AG20443 (cell line): ENCODE measurements at places on chromosomes 3 and 15.

DNA sequence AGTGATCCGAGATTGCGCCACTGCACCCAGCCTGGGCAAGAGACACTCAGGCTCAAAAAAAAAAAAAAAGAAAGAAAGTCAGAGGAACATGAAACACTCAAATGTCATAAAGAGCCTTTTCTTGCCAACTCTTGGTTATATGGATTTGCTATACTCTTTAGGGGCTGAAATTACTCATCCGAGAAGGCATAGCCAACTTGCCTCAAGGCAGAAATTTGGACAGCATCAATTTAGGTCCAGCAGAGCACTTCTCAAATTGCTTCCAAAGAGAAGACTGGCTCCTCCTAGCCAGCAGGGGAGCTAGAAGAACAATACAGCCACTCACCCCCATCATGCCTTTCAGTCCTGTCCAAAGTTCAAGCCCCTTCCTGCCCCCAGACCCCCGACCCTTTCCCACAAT lies 43.8 kb downstream of the OSBPL10 start:
- no peak for DNase-seq

DNA sequence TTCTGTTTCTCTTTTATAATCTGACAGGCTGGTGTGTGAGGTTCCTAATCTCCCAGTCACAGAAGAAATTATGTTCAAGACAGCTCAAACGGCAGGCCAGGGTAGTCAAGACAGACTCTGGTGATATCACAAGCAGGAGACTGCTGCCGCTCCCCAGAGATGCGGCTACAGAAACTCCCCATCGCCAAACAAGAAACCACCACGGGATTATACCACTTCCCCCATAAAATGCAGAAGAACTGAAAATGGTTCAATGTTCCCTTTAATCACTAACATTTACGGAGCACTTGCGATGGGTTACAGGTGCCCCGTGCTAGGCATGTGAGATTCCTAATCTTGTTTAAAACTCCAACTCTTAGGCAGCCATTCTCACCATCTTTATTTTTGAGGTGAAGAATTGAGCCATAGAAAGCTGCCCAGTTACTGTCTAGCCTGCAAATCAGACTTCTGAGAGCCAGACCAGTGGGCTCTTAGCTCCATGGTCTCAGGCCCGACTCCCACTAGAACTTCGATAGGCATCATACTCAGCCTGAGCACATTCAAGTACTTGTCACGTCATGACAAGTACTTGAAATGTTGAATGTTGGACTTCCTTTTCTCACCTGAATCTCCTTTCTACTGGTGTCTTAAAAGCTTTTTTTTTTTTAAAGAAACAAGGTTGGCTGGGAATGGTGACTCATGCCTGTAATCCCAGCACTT lies 58.4 kb downstream of the TBC1D2B start:
- DNase-seq: no peak

DNA sequence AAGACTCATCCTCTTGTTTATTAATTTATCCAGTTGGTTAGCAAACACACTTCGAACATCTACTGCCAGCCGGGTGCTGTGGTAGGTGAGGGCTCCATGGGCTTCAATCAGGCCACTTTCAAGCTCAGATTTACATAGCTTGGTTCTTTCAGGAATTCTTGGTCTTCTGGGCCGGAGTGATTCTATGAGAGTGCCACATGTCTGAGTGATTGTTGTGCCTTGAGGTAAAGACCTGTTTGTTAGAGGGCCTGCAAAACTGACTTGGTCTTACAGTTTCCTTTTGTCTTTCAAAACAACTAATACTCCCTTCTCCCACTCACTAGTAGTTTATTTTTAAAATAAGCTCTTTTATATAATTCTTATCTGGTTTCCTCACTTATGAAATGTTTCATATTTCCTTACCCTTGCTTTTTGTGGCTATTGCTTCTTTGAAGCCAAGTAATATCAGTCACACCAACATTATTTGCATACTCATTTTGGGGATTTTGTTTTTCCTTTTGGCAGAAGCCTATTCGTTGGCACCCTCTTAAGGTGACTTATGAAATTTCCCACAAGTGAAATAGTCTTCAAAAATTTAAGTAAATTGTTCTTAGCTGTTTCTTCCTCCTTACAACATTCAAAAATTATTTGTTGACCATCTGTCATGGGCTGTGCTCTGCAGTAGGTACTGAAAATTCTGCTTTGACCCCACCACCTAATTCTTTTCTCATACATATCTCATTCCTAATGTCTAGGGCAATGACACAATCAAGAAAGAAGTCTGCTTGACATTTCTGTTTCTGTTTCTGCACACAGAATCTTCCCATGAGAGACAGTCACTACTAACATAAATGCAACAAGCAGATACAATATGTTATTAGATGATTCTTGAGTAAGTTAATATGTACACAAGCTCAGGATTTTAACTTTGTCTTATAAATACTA lies 120.2 kb downstream of the LRRC28 start:
- peak; percentile 37 for DNase-seq

GRCh38 chr15:100703032-100703578 lies 100.7 kb downstream of the ASB7 start:
- DNase-seq: peak; percentile 44

DNA sequence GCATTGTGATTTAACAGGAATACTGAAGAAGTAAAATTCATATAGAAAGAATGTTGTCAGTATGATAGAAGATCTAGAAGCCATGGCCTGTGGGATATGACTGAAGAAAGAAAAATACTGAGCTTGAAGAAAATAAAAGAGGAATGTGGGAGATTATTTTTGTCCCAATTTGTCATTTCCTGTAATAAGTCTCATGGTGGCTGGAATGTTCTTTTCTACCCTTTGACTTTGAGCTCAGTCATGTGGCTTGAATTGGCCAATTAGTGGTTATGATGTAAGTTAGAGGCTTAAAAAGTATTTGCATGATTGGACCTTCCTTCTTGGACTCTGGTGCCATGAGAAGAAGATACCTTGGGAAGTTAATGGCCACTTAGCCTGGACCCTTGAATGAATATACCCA lies 14.1 kb downstream of the APH1B start:
- DNase-seq: peak; percentile 73

- DNase-seq: peak; percentile 81
These were observed 37.2 kb downstream of the AADACL2 start for GRCh38 chr3:151770956-151771355.

DNA sequence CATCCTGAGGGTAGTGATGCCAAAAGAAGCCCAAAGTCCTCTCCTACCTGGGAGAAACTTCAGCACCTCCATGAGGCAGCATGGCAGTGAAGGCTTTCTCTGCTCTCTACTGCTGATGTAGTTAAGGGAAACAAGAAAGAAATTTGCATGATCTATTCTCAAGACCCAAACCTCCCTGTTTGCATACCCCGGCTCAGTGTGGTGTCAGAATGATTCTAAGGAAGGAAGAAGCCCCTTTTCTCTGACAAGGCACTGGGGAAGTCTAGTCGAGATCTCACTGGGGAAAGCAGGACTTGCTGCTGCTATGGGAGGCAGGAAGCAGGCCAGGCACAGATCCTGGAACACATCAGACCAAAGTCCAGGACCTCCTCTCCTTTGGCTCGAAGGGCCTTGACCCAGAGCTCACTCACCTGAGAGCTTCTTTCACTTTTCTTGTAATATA lies 89.4 kb upstream of the ICE2 start:
- DNase-seq: no peak

GRCh38 chr3:80439490-80439889 lies 671.7 kb upstream of the ROBO1 start:
- no peak for DNase-seq

GRCh38 chr3:4506559-4507023 lies 13.4 kb downstream of the ITPR1 start:
- DNase-seq: no peak

DNA sequence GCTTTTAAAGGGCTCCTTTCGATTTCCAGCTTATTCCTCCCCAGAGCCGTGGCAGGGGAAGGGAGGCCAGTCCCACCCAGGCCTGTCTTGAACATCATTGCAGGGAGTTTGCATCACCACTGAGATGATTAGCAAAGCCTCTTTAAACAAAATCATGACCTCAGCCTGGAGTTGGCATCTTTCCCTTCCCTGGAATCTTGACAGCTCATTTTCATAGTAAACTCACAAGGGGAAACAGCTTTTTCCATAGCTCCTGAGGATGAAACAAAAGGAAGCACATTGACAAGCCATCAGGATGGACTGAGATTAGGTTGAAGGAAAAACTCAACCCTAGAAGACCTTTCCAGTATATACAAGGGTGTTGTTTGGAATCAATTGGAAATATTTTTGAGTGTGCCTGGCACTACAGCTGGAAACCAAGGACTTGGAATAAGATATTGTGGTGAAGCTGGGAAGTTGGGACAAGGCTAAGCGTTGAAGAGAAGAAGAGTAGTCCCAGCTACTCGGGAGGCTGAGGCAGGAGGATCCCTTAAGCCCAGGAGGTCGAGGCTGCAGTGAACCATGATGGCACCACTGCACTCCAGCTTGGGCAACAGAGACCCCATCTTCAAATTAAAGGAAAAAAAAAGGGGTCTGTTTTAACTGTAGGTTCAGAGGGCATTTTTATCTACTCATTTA lies 3.1 kb upstream of the LARP6 start:
- peak; percentile 90 for DNase-seq

DNA sequence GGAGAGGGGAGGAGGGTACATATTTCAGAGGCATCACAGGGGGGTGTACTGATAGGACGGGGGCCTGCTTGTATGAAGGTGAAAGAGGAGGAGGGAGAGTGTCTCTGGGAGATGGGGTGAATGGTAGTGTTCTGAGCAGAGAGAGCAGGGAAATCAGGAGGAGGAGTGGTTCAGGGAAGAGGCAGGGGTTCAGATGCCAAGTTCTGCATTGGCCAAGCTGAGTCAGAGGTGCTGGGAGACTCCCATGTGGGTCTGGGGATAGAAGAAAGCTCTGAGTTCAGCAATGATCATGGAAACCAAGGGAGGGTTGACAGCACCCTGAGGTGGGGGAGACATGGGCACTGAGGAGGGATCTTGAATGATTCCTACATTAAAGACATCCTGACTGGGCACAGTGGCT lies 3.0 kb downstream of the CYP8B1 start:
- no peak for DNase-seq

DNA sequence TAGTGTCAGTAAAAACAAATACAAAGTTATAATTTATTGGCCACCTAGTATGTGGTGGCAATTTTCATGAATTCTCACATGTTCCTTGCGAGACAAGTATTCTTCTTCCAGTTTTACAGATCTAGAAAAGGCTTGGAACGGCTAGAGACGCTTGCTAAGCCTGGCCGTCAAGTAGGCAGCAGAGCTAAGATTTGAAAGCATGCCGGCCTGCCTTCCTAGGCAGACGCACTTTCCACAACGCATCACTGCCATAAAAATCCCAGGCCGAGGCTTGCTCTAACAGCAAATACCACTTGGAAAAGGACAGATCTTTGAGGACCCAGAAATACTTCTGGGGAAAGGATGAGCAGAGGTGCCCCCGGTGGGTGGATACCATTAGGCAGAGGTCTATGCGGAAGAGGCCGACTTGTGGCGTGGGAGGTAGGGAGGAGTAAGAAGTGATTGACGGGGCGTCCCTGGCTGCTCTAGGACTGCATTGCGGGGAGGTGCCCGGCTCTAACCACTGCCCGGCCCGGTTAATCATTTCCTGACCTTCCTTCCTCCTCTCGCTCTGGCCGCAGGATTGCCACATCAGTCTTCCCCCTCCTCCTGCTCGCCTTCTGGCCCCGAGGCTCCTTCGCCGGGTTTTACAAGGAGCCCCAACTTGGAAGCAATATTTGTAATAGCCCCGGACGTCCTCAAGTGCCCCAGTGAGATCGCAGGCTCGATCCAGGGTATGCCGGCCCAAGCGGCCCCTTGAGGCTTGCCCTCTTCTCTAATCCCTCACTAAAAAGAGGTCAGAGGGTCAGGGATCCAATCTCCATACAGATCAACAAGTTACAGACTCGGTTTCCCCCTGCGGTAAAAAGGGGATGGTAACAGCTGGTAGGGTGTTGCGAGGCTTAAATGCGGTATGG lies 1.3 kb upstream of the USP3 start:
- DNase-seq: peak; percentile 85

DNA sequence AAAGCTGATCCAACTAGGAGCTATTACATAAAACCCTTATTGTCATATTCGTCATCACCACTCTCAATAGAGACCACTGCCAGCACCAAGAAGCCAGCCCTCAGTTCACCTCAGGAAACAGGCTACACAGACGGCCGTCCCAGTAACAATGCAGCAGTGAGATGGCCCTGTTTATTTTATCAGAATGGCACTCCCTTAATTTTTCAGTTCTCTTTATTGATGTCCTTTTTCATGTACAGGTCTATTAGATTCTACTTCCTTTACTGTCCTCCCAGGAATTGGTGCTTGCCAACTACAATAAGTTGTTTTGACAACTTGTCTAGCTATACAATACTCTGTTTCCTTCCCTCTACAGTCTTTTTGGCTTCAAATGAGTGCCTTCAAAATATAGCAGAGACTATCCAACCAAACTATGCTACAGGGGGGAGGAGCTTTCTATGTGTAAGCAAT lies 272.5 kb downstream of the ZBTB20 start:
- DNase-seq: no peak

- peak; percentile 59 for DNase-seq
These were observed 127.0 kb downstream of the CHSY1 start for GRCh38 chr15:101124731-101125451.

- no peak for DNase-seq
These were observed 274.7 kb upstream of the UBE2E2 start for GRCh38 chr3:22928216-22929110.
